ENCODE measurements at places on chromosomes 1 and 21.

- DNase-seq, result no peak
Measured at GRCh38 chr1:238950784-238951183, 435.6 kb upstream of the CHRM3 start.

GRCh38 chr1:2466958-2467554 lies 9.0 kb upstream of the PLCH2 start:
- no peak for DNase-seq

DNA sequence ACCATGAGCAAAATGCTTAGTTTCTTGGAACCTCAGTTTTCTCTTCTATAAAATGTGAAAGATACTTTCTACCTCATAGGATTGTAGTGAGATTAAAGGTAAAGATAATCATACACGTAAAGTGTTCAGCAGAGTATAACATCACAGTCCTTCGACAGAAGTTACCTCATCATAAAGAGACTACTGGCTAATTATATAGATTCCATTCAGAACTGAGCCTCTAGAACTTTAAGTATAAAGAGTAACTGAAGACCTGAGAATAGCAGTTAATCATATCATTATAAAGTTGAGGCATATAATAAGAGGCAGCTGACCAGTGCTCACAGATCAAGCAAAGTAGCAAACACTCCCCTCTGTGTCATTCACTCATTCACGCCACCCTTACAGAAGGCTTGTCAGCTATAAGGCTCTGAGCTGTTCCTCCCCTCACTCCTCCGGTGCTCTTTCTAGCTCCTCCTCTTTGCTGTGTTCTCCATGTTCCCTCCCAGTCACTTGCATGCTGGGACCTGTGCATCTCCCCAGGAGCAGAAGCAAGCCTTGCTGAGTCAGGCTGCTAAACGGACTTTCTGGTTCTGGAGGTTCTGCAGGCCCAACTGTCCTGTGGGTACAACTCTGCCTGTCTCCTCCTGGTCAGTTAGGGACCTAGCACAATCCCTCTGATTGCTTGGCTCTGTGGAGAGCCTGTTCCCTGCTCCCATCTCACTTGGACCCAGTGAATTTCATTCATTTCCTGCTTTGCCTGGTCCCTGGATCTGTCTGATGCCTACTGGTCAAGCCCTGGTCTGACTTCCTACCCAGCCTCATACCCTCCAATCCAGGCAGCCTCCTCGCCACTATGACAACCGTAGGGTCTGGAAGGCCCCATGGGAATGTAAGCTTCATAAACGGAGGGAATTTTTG lies 28.3 kb upstream of the LY9 start:
- DNase-seq, result no peak

DNA sequence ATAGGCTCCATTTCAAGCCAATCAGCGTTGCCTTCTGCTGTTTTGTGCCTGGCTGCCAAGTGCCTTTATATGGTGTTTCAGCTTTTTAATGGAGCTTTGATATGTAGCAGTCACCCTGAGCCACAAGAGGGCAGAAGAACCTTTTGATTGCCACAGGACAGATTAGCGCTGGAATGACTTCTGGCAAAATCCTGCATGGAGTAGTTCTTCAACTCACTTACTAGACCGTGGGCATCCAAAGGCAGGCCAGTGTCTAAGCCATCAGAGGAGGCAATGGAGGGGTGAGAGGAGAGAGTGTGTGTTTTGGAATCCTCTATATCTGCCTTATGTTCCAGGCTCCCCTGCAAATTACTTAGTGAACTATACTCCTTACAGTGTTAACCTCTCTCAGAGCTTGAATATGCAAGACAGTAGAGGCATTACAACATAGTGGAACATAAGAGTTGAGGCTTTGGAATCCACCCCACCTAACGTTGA lies 56.2 kb downstream of the ST3GAL3 start:
- DNase-seq, result peak; percentile 25

DNA sequence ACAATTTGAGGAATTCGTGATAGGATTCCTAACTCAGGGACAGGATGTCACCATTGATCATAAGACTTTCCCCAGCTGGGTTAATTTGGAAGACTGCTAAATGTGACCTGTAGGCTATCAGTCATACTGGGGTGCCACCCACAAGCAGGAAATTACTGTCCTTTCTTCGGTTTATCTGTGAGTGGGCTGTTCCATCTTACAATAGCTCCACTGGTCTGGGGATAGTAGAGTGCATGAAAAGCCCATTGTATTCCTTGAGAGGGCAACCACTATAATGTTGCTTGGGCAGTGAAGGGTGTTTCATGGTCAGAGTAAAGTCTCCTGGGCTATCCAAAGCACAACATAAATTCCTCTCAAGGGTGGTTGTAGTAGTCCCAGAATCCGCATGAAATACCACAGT lies 1523.0 kb upstream of the B3GALT2 start:
- DNase-seq, result no peak

DNA sequence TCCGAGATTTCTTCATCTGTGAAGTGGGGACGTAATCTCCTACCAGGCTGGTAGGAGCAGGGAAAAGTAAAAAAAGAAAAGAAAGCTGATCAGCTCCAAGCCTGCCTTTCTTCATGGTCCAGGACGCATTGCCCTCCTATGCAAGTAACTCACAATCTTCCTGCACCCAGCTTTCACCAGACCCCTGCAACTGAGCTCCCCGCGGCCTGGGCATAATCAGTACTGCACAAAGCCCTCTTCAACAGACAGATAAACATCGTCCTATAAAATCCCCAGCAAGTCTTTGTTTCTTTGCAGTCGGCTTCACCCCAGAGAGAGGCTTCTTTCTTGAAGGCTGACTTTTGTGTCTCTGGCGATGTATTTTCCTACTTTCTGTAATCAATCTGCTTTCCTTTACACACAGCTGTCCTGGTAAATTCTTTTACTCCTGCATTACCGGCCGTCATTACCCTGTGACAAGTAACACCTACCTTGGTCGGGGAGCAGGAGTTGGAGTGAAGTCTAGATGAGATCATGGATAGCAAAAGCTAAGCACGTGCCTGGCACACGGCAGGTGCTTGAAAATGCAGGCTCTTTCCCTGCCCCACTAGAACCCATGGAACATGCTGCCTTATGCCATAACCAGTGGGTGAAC lies 8.3 kb downstream of the PADI1 start:
- DNase-seq, result no peak

DNA sequence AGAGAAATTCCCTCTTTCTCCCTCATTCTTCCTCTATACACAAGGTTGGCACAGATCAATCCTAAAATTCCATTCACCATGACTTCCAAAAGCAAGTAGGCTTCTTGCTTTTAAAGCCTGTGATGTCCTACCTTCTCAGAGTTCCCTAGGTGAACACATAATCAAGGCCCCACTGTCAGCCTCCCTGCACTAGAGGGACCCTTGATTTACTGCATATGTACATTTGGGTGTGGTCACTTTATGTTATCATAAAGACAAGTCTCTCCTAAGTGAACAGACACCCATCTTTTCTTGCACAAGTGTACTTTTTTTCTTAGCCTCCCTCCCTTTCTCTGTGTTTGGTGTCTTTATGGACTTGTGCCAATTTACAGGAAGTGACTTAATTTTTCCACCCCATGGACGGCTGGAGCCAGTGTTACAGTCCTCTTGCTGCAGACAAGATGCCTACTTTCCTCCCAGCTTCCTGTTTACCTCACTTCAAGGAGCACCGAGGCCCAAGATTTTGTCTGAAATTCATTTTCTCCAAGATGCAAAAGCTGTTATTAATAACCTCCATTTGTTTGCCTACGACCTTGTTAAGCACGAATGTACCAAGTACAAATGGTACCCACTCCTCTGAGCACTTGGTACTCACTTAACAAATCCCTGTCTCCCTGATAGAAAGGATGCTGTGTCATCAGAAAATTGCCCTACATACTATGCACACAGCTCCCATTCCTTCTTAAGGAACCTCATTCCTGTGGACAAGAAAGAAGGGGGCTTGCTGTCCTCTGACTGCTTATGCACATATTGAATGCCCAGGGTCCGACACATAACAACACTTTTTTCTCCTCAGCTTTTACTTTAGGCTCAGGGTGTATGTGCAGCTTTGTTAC lies 82.8 kb upstream of the SLC44A3 start:
- no peak for DNase-seq

GRCh38 chr1:1302006-1302430 lies 5.7 kb downstream of the ACAP3 start:
- DNase-seq, result no peak

DNA sequence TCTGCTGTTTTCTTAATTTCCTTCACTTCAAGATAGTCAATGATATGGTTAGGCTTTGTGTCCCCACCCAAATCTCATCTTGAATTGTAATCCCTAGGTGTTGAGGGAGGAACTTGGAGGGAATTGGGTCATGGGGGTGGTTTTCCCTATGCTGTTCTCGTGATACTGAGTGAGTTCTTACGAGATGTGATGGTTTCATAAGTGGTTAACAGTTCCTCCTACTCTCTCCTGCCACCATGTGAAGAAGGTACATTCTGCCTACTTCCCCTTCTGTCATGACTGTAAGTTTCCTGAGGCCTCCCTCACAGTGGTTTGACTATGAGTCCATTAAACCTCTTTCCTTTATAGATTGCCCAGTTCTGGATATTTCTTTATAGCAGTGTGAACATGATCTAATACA lies 74.0 kb upstream of the SAMSN1 start:
- no peak for DNase-seq

GRCh38 chr1:234543442-234544086 lies 64.6 kb upstream of the TARBP1 start:
- no peak for DNase-seq

DNA sequence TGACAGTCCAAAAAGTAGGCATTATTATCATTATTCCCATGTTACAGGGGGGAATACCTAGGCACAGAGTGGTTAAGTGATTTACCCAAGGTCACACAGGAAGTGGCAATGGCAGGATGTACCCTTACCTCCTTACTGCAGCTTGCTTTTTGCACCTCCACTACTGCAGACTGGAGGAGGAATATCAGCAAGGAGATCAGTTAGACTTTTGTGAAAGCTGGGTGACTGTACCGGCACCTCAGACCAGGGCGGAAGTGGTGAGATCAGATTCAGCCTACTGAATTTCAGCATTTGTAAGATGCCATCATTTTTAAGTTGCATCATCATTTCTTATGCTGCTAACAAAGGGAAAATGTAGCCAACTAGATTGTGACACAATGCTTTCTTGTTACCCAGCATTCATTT lies 4.5 kb downstream of the ADARB1 start:
- DNase-seq, result no peak

DNA sequence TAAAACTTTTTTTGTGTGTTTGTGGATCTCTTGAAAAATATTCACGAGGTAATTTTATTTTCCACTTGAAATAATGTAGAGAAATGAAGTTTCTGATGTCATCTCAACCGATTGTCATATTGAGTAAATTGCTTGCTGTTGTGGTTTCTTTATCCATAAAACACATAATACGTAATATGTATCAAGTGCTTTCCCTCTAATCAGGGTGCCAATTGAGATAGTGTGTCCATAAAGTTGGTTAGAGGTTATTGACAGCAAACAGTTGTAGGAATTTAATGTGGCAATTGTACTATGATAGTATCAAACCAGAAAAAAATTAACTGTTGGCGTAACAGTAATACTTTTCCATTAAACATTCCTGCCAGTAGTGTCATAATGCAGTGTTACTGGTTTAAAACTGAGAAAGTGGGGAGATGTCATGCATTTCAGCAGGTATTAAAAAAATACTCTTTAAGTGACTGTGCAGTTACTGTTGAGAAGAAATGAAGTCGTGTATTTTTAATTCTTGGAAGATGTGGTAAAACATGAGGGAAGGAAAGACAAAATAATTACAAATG lies 38.3 kb downstream of the USP25 start:
- no peak for DNase-seq

GRCh38 chr1:209627732-209628196 lies 24.5 kb downstream of the LAMB3 start:
- peak; percentile 67 for DNase-seq

DNA sequence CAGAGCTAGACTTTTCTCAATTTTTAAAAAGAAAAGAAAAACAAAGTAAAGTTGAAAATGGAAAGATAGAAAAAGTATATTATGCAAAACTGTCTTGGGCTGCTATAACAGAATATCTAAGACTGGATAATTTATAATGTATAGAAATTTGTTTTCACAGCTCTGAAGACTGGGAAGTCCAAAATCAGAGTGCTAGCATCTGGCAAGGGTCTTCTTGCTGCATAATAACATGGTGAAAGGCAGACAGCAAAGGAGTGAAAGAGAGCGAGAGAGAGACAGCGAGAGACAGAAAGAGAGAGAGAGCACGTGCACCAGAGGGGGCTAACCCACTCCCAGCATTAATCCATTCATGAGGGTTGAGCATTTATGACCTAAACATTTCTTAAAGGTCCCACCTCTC lies 59.1 kb upstream of the SPOCD1 start:
- DNase-seq, result no peak

DNA sequence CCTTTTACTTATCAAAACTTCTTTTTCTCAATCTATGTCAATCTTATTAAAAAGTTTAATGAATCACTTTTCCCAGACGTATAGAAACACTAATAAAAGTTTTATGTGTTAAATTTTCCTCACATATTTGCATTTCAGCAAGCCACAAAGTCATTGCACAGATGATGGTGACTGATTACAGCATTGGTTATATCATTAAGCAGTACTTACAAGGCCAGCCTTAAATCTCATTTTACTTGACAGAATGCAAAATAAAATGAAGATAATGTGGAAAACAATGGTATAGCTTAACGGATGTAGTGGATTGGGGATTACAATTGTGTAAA lies 39.5 kb downstream of the TMEM200B start:
- DNase-seq, result no peak

DNA sequence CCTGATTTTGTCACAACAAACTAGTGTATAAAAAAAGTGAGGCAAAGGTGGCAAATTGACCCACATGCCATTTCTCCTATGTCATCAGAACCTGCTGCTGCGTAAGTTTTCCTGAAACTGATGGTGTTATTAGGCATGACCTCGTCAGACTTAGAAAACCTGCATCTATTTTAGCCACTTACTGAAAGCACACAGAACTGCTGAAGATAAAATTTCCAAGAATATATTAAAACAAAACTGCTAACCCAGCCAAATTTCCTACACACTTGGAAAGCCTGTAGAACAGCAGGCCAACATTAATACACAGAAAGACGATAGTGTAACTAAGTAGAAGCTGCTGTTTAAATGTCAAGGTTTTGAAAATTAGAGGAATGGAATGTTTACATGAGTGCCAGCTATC lies 674.5 kb upstream of the CXADR start:
- no peak for DNase-seq

DNA sequence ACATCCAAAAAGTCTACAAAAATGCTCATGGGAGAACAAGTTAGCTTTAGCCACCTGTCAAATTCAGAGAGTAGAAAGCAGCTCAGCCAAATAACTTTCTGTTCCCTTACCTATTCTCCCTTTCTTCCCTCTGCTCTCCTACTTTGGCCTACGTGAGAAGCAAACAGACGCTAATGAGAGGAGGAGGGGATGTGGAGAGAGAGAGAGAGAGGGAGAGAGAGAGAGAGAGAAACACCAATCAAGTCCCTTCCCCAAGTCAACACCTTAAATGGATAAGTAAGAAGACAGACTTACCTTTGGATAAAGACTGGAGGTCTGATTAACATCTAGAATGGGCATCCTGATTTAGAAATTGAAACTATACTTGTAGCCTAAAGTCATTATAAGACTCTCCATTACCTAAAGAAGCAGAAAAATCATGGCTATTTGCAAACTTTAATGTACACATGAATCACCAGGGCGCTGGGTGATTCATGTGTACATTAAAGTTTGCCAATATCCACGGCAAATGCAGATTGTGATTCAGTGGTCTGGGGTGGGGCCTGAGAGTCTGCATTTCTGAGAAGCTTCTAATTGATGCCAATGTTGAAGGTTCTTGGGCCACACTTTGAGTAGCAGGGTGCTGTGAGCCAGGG lies 13.1 kb upstream of the DUSP12 start:
- DNase-seq, result no peak

- no peak for DNase-seq
Measured at GRCh38 chr1:58883037-58883887, 99.4 kb upstream of the JUN start.

GRCh38 chr1:32494711-32495337 lies 30.0 kb downstream of the ZBTB8B start:
- DNase-seq, result no peak
